ENCODE measurements at places on chromosomes 12 and 14.

GRCh38 chr12:63362166-63362565 is 211.2 kb upstream of the AVPR1A start:
- no peak for DNase-seq

GRCh38 chr12:2194060-2194459 is 141.3 kb downstream of the CACNA1C start:
- no peak for DNase-seq

GRCh38 chr12:98416845-98417244 is 98.5 kb upstream of the TMPO start:
- peak; percentile 22 for DNase-seq

GRCh38 chr14:51298895-51299294 is 58.8 kb downstream of the TMX1 start:
- DNase-seq: no peak
